ENCODE measurements at places on chromosomes 4 and X.

DNA sequence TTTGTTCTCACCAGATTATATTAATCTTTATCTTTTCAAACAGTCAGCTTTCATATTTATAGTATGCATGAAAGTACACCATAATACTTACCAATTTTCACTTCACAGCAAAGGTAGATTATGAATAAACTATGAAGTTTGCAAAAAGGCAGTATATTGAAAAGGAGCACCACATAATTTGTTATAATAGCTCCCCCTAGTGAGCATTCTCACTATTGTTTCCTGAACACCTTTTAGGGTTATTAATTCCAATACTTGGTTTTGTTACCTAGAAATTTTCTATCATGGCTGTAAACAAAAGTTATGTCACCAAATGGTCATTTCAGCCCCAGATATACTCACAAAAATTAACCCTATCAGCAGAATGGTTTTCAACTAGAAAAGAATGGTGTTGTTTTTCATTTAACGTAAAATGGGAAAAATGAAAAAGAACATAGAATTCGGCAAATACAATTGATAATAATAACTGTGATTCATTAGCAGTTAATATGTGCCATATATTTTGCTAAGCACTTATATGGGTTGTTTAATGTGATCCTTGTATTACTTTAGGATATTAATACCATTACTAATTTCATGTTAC is 30.2 kb upstream of the NKX6-1 start:
- DNase-seq, result no peak

GRCh38 chrX:66005830-66006449 is 33.9 kb downstream of the VSIG4 start:
- no peak for DNase-seq

- DNase-seq, result no peak
These were observed 101.2 kb downstream of the BCOR start for GRCh38 chrX:39996536-39996935.

DNA sequence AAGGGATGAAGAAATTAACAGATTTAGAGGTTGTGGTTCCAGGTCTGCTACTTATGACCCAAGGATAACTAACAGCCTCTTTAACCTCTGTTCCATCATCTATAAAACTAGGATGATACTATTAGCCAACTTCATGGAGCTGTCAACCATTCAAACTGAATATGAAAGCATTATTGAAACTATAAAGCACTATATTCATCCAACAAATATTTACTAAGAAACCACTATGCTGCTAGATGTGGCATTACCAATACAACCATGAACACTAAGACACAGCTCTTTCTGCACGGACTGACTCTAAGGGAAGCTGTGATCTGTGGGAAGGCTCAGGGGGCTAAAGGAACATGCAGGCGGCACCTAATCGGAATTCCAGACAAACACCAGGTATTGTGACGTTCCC is 66.0 kb downstream of the APBB2 start:
- no peak for DNase-seq
